ENCODE measurements at places on chromosomes 1 and 21. TPM values are rescaled to one million over a fixed set of nuclear protein-coding genes. Genes with fewer than 3 reads are reported as not detected.

DNA sequence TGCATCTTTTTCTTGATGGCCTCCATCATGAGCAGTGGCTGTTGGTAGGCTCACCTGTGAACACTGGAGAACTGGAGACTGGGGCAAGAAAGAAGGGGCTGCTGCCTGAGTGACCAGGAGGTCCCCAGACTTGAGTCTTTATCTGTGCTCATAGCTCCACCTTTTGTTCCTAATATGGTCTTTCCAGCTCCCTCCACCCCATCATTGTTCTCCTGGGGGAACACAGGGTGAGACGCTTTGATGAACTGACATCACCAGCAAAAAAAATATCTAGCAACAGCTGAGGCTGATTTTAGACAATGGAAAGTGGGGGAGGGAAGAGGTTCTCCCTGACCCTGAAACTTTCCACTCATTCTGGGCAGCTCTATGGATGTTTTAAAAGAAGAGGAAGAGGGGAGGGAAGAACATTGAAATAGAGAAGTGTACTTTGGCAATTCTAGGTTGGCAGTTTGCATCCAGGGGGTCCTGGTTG is at the start of gene TPM3:
Gene TPM3 (minus strand): TSS at position 111 of the 472 bp plus-strand sequence. CDS start 82 bp downstream, at position 29.
- DNase-seq, result no peak

GRCh38 chr1:117925981-117926380 is 3.4 kb downstream of the GDAP2 start:
- no peak for DNase-seq

GRCh38 chr1:84883286-84883685 is 9.7 kb downstream of the LPAR3 start:
- no peak for DNase-seq

DNA sequence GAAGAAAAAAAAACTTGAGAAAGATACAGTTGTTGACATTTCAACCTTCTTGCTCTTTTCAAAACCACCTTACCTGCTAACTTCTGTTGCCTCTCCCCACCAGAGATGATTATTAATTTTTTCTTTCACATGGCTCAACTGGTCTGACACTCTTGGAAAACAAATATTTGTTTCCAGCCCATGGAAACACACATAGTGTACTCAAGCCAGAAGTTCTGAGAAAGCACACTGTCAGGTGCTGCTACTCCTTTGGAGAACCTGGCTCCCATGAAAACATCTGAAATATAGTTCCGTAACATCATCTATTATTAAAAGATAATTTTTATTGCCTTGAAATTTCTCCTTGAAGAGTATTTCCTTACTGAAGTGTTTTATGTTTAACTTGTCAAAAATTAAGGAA is 145.0 kb upstream of the C1orf105 start:
- no peak for DNase-seq

DNA sequence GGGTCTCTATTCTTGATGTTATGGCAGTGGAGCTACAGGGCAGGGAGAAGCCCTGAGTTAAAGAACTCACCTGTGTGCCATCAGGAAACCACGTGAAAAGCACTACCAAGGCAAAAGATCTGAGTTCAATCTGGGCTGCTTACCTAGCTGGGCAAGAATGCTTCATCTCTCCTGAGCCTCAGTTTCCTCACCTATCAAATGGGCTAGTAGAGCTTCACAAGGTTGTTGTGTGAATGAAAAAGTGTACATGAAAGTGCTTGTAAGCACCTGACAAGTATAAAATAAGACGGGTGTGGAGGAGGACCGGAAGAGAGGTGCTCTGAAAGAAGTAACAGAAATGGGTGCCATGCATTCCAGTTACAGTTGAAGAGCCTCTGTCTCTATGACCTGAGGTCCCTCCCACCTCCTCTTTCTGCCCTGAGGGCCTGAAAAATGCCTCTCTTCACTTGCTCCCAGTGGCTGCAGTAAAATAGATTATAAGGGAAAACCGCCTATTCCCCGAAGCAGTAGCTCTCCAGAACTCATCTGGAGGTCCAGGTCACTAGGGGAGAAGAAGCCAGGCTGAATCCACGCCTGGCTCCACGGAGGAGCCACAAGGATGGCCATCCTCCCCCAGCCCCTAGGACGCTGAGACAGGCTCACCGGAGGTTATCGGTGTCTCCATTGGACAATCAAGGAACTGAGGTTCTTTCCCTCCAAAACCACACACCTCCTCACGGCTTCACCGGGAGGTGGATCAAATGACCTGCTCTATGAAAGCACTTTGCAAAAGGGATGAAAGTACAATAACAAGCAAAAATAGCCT is 1.4 kb downstream of the GPR161 start:
- no peak for DNase-seq

Gene MXRA8
- 9.3 TPM for total RNA-seq
